ENCODE measurements at places on chromosomes 7 and 10.

GRCh38 chr10:131736321-131736980 is 164.4 kb upstream of the PPP2R2D start:
- no peak for DNase-seq

DNA sequence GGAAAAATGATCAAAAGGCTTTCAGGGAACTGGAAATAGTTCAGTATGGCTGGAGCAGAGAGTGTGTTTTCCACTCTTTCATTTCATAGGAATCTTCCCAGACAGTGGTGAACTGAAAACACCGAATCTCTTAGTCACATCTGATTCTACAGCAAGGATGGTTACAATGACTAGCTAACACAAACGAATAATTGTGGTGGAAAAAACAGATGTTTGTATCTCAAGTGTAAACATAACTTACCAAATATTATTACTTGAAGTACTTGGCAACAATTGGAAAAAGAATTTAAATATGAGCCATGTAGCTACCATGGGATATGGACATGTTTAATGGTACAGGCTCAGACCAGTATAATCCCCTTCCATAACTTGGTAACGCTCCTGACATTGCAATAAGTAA is 21.1 kb upstream of the BPGM start:
- no peak for DNase-seq

- DNase-seq, result no peak
Observed at GRCh38 chr7:112635742-112636141, 154.5 kb downstream of the TMEM168 start.

DNA sequence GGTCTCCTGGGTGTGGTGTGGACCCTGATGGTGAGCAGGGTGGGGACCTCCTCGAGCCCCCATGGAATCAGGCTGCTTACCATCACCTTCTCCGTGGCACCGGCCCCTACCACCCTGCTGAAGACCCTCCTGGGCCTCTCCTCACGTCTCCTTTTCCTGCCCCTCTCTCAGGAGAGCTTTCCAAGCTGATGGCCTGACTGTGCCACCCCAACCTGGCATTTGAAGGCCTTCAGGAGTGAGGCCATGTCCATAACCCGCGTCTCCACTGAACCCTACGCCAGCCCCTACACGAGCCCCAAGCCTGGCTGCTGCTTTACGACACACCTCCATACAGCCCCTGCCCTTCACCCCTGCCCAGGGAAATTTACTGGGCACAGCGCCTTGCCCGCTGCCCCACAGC is 55.4 kb downstream of the ZRANB1 start:
- DNase-seq, result no peak

DNA sequence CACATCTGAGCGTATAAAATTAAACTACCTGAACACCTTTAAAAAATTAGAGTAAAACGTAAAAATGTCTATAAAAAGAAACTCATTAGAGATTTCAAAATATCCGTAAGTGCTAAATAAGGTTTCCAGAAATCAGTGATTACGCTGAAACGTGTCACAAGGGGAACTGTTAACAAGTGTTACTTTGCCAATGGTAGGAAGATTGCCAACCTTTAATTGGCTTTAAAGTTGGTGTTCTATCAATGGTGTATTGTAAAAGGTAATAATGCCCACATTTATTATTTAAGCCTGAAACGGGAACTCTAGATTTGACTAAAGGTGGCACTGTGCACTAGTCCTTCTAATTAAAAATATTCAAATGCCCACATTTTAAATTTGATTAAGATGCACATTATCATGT is 37.8 kb upstream of the HIBADH start:
- no peak for DNase-seq

DNA sequence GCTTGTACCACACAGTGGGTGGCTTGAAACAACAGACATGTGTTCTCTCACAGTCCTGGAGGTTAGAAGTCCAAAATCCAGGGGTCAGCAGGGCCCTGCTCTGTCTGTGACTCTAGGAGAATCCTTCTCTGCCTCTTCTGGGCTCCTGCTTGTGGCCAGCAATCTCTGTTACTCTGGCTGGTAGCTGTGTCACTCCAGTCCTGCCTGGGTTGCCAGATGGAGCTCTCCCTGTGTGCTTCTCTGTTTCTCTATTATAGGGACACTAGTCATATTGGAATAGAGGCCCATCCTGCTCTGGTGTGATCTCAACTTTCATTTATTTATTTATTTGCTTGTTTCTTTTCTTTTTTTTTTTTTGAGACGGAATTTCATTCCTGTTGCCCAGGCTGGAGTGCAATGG is 276.6 kb upstream of the GALNT17 start:
- DNase-seq, result no peak

DNA sequence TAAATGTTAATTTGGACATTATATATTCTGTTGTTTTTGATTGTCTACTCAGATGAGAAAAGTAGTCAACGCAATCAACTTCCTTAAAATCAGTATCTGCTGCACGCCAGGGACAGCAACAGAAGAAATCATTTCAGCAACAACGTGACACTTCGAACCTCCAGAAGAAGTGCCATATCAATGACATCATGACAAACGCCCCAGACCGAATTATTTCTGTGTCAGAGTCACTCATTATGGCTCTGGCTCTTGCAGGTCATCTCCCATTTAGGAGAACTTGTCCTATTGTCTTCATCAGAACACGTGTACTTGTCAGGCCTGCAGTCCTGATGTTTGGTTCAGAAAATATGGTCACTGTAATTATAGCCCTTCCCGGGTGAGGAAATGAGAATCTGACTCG is 276.3 kb downstream of the ADARB2 start:
- DNase-seq, result no peak

GRCh38 chr7:42522227-42522991 is 285.4 kb upstream of the GLI3 start:
- no peak for DNase-seq

- no peak for DNase-seq
Observed at GRCh38 chr10:131448883-131449282, 137.4 kb upstream of the TCERG1L start.

- no peak for DNase-seq
Observed at GRCh38 chr10:121617176-121617575, 18.9 kb upstream of the FGFR2 start.
